ENCODE measurements at places on chromosomes 1 and 21. TPM values are rescaled to one million over a fixed set of nuclear protein-coding genes. Genes with fewer than 3 reads are reported as not detected.

The CYP2J2 gene
- 0.49 TPM for total RNA-seq

The HUNK gene
- 0.33 TPM for total RNA-seq

The HSPA6 gene
- total RNA-seq: 1.2 TPM

The MROH9 gene
- total RNA-seq: not detected

The DNAJC28 gene
- total RNA-seq: 0.09 TPM

The LRRC52 gene
- not detected for total RNA-seq

The DIO1 gene
- total RNA-seq: not detected

- H3K36me3 ChIP-seq: no peaks in the 10 kb centered on the region
- no peak overlapping the region for H3K4me3 ChIP-seq
- no peak overlapping the region for H3K27ac ChIP-seq
- no peak for DNase-seq
- H3K4me1 ChIP-seq: peaks cover 8% of the 10 kb centered on the region
Observed at GRCh38 chr1:24233684-24234600, 46.9 kb upstream of the IFNLR1 start.

GRCh38 chr1:117803318-117803717 is 126.1 kb downstream of the GDAP2 start:
- peaks cover 39% of the 10 kb centered on the region for H3K27me3 ChIP-seq
- no peaks in the 10 kb centered on the region for H3K36me3 ChIP-seq

- no peaks in the 10 kb centered on the region for H3K36me3 ChIP-seq
- no peak overlapping the region for H3K4me3 ChIP-seq
- H3K27ac ChIP-seq: no peak overlapping the region
- no peaks in the 10 kb centered on the region for H3K4me1 ChIP-seq
- no peak for DNase-seq
Observed at GRCh38 chr1:153441238-153441755, 19.2 kb downstream of the S100A7 start.

DNA sequence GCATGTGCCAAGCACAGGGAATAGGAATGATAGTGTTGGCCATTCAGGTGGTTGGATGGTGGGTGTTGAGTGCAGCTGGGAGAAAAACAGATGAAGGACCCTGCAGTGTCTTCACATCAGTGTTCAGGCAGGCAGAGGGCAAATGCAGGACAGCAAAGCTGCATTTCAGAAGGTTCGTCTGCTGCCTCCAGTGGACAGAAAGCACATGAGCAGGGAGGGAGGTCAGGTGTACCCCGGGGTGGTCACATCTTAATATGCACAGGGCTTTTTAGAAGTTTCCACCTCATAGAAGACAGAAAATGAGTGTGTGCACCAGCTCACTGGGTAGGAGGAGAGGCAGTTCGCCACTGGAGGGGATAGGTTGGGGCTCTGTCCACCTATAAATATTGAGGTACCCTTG is 184.9 kb downstream of the SLC35F3 start:
- peaks cover 17% of the 10 kb centered on the region for H3K27me3 ChIP-seq
- H3K4me1 ChIP-seq: no peaks in the 10 kb centered on the region
- H3K36me3 ChIP-seq: no peaks in the 10 kb centered on the region
- H3K4me3 ChIP-seq: no peak overlapping the region

GRCh38 chr1:192513196-192513595 is 62.4 kb upstream of the RGS1 start:
- no peak overlapping the region for H3K27ac ChIP-seq
- peaks cover 32% of the 10 kb centered on the region for H3K4me1 ChIP-seq
- H3K4me3 ChIP-seq: no peak overlapping the region
- H3K36me3 ChIP-seq: no peaks in the 10 kb centered on the region
- no peak for DNase-seq

DNA sequence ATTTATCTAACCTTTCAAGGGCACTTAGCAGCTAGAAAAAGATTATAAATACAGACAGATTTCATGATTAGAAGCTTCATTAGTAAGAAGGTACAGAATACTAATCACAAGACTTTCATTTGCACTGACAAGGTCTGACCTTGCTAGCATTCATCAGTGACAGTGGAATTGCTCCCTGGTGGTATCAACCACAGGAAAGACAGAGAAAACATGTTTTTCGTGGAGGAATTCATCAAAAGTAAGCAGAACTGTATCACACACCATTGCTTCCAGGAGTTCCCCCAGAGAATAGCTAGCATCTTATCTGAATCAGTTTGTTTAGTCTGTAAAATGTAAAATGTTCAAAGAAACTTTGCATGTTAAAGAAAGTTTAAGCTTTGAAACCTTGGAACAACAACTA is 20.6 kb upstream of the CRB1 start:
- H3K4me1 ChIP-seq: no peaks in the 10 kb centered on the region
- H3K27me3 ChIP-seq: peaks cover 2% of the 10 kb centered on the region
- DNase-seq: no peak
- no peak overlapping the region for H3K27ac ChIP-seq

GRCh38 chr1:244180256-244180655 is 129.2 kb downstream of the ZBTB18 start:
- no peak for DNase-seq
- no peaks in the 10 kb centered on the region for H3K36me3 ChIP-seq
- H3K4me3 ChIP-seq: no peak overlapping the region
- H3K4me1 ChIP-seq: no peaks in the 10 kb centered on the region
- H3K27me3 ChIP-seq: no peaks in the 10 kb centered on the region
- no peak overlapping the region for H3K27ac ChIP-seq

- no peak overlapping the region for H3K27ac ChIP-seq
- no peaks in the 10 kb centered on the region for H3K36me3 ChIP-seq
- H3K27me3 ChIP-seq: peaks cover 10% of the 10 kb centered on the region
- H3K4me3 ChIP-seq: no peak overlapping the region
- H3K4me1 ChIP-seq: no peaks in the 10 kb centered on the region
- no peak for DNase-seq
Observed at GRCh38 chr1:41442697-41443251, 41.7 kb downstream of the EDN2 start.

- no peaks in the 10 kb centered on the region for H3K36me3 ChIP-seq
- H3K4me1 ChIP-seq: no peaks in the 10 kb centered on the region
- H3K27me3 ChIP-seq: no peaks in the 10 kb centered on the region
- H3K27ac ChIP-seq: no peak overlapping the region
Observed at GRCh38 chr1:194548071-194548470, 1361.7 kb upstream of the B3GALT2 start.

DNA sequence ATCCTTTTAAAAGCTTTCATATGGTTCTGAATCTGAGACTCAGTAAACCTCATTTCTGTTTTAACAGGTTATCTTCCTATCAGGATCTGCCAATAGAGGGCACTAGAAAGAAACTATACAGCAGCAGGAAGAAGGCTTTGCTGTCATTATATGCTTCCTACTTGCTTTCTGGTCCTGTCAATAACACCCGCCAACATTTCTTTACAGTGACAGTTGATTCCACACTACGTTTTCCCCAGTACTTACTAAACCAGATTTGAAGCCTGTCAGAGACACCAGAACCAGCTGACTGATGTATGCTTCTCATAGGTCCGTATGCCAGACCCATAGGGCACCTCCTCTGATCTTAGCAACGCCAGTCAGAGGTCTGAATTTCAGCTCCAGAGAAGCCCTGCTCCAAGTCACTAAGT is 341.0 kb upstream of the NEGR1 start:
- no peak overlapping the region for H3K27ac ChIP-seq
- H3K36me3 ChIP-seq: no peaks in the 10 kb centered on the region
- H3K27me3 ChIP-seq: no peaks in the 10 kb centered on the region
- peak overlapping the region; percentile 8 for H3K4me3 ChIP-seq

DNA sequence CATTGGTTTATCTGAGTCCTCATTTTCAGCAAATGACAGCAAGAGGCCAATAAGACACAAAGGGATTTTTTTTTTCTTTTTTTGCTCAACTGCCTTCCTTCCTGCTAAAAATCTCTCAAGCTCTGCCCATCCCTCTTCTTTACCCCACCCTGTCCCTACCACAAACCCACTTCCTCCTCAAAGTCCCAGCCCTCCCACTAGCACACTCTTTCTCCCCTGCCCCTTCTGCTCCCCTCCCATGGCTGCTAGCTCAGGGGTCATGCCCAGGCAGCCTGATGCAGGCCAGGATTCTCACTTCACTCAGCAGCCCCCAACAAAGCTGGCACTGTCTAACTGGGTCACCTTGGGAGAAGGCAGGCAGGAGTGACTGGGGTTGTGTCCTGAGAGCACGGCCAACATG is 28.8 kb upstream of the PPP2R5A start:
- no peaks in the 10 kb centered on the region for H3K27me3 ChIP-seq
- peaks cover 2% of the 10 kb centered on the region for H3K36me3 ChIP-seq
- peak; percentile 87 for DNase-seq
- H3K27ac ChIP-seq: peak overlapping the region; percentile 87

All from activated CD4-positive, alpha-beta T cell treated with anti-CD3 and anti-CD28 coated beads, Interleukin-2, amount 10 ng/mL, durations not matched to agents 24 days and 14 days (primary cell).